ENCODE measurements at places on chromosomes 3 and 15. TPM values are rescaled to one million over a fixed set of nuclear protein-coding genes. Genes with fewer than 3 reads are reported as not detected.
A peak's percentile ranks its signal among the peaks of the same experiment; 100 is the strongest.

DNA sequence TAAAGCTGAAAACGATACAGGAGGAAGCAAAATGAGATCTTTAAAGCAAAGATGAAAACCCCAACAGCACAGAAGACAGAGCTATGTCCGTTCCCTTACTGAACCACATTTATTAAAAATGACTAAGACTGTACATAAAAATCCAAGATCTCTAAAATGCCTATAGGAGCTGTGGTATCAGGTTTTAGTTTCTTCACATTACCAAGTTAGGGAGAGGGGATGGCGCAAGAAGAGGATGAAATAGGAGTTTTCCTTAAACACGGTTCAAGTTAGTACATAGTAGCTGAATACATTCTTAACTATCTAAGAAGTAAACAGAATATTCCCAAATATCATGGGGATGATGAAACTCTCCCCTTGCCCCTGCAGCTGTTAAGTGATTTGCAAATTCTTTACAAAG lies 6.3 kb downstream of the EOMES start:
- DNase-seq: no peak

DNA sequence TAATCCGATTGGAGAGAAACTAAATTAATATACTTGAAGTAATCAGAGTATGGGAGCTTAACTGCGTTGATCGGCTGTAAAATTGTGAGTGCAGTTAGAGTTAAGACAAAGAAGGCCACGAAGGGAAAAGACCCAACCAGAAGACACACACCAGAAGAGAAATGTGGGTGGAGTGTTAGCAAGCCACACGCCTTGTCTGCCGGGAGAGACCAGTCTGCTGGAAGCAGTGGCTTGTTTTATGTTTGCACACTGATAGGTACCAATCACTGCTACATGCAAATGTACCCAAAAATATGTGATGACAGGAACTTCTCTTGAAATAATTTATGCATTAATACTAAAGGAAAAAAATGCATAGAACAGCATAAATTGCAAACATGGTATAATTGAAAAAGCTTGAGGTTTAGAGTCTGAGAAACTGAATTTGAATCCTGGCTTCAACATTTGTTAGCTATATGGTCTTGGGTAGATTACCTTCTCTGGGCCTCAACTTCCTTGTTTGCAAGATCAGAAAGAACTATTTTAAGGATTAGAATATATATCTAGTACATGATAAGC lies 23.1 kb downstream of the EEFSEC start:
- no peak for DNase-seq

- no peak for DNase-seq
Measured at GRCh38 chr3:195468391-195468776, 25.6 kb upstream of the ACAP2 start.

DNA sequence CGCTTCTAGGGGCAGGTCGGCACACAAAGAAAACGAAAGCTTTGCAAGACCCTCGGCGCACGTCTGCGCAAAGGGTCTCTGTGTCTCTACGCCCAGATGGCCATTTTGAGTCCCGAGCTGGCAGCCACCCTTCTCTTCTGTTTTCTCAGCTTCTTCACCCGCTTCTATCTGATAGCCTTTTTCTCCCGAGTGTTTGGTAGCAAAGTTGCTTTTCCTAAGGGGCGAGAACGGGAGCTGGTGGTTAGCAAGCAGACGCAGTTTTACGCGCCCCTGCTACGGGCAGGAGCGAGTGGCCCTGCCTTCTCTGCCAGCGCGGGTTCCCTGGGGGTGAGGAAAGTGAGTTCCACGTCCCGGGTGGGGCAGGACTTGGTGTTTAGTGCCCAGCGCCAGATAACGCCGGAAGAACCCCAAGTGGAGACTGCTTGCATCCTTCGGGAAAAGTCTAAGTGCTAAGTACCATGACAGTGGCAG lies 2.9 kb upstream of the MKRN2 start:
- DNase-seq: no peak

GRCh38 chr3:31185062-31185357 lies 290.5 kb upstream of the GADL1 start:
- no peak for DNase-seq

GRCh38 chr15:66066481-66066880 lies 187.1 kb downstream of the MEGF11 start:
- no peak for DNase-seq

DNA sequence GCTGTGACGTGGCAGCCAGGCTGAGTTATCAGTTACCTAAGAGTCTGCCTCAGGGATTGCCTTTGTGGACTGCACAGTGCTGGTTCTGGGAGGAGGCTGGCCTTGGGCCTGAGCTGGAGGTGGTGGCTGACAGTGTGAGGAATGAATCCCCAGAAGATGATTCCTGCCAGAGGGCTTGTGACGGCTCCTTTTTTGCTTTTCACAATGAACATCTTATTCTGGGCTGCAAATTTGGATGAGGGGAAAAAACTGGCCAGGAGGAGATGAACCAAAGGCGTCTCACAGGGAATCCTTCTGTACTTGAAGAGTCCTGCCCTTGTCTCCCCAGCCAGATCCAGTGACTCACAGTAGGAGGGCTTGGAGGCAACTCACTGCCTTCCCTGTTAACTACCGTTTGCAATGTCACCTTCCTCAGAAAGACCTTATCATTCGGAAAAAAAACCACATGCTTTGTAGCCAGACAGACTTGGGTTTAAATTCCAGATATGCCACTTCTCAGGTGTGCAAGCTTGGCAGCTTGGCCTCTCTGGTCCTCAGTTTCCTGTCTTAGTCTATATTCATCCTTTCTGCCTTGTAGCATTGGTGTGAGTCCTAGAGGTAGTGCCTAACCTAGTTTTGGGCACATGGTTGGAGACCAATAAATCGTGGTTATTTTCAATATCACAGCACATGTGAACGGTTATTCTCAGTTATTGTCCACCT lies 19.1 kb downstream of the ST6GAL1 start:
- DNase-seq: no peak

GRCh38 chr15:75857886-75858285 lies 14.6 kb downstream of the UBE2Q2 start:
- no peak for DNase-seq

DNA sequence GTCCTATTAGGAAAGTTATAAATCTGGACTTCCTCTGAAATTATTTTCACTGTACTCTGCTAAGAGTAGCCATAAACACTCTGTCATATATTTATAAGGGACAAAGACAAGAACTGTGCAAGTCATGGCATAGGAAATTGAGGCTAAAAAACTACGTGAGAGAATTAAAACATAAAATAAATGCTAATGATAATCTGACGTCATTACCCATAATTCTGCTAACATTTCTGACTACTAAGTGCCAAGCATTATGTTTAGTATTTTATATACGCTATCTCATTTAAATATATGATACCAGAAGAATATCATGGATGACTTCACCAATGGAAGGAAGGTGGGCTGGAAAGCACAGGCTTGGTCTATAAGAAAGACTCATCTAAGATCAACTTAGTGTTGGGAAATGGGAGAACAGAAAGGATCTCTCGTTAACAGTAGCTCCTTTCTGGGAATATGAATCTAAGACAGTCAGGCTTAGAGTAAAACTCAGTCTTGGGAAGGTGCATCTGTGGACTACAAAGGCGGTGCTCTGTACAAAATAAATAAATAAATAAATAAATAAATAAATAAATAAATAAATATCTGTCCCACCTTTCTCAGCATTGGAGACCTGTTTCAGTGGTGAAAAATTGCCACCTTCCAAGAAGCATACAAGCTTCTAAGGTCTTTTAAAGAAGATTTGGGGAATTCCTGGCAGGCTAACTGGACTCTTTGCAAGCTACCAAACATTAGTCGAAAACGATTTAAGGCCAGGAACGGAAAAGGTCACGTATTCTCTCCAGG lies 267.4 kb downstream of the CGGBP1 start:
- no peak for DNase-seq

DNA sequence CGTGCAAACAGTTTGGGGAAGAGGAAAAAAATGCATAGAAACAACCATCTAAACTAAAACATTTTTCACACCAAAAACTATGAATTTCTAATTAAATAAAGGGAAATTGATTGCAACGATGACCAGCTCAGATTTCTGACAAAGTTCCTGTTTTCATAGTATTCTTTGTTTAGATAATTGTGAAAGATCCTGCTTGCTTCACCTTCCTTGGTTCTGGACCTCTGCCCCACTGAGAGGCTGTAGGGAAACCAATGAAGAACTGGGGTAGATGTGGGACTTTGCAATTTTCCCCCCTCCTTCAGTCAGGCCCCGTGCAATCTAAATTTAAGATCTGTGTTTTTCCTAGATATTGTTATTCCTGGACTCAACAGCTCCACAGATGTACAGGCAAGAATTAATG lies 13.8 kb upstream of the TEX264 start:
- DNase-seq: no peak

GRCh38 chr15:32694222-32694983 lies 23.4 kb upstream of the GREM1 start:
- DNase-seq: no peak

DNA sequence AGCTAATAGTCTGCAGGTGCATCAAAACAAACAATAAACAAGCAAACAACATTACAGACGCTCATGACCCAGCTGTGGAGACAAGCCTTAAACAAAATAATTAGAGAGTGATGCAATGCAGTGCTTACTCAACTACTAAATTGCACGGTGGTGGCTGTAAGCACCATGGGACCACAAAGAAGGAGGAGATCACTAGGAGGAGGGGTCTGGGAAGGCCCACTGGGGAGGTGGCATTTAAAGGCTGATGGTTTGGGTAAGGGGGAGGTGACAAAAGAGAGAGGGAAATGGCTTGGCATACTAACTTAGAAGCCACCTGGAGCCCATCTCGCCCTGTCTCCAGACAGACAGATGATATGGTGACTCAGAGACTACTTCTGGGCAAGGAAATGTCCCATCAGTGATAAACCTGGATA lies 516.7 kb downstream of the FOXP1 start:
- no peak for DNase-seq

GRCh38 chr3:156682501-156682900 lies 8.1 kb downstream of the TIPARP start:
- no peak for DNase-seq

GRCh38 chr3:10234526-10235230 lies 13.6 kb upstream of the TATDN2 start:
- DNase-seq: no peak

GRCh38 chr15:67063689-67064606 lies 1.5 kb upstream of the SMAD3 start:
- DNase-seq: peak; percentile 80

DNA sequence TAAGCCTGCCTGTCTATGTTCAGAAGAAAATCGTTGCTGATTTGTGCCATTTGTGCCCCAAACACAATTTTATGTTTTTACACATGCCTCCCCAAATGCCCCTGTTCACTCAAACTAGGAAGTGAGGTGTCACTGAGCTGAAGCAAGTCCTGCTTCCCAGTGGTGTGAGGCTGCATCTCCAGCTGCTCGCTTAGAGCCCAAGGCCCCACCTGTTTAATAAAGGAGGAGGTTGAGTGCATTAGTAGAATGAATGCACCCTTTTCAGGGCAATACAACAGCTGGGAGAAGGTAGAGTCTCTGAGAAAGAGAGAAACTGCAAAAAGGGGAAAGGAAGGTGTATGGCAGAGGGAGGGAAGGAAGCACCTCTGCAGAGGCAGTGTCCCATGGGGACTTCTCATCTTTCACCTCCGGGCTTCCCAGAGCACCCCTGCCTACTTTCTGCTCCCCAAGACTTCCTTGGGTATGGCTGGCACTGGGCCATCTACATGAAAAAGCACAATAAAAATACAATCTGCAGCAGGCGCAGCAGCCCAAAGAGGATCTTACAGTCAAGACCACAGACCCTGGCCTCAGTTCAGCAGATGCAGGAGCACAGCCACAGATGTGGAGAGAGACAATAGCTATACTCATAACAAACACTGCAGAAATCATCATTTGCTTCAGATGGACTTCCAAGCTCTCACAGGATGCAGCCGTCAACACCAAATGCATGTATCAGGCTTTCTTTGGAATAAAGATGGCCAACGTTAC lies 165.9 kb downstream of the POLR2M start:
- DNase-seq: no peak

- no peak for DNase-seq
Measured at GRCh38 chr3:191119415-191120295, 79.4 kb upstream of the OSTN start.

GRCh38 chr15:72521682-72522081 lies 47.6 kb downstream of the ARIH1 start:
- DNase-seq: no peak

DNA sequence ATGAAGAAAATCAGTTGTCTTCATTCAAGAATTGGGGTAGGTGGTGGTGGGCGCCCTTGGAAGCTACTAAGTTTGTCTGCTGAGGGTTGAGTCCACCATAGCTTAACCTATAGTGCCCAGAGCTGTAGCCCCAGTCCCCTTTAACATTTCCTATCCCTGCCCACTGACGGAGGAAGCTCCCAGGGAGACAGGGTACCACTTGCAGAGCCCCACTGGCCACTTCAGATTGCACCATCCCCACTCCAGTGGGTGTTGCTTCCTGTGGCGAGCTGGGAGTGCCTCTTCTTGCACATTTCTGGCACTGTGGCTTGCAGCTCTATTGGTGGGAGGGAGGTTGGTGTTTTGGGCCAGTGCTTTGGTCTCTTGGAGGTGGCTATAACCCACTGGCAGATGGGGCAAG lies 2.7 kb downstream of the PXYLP1 start:
- DNase-seq: peak; percentile 74

DNA sequence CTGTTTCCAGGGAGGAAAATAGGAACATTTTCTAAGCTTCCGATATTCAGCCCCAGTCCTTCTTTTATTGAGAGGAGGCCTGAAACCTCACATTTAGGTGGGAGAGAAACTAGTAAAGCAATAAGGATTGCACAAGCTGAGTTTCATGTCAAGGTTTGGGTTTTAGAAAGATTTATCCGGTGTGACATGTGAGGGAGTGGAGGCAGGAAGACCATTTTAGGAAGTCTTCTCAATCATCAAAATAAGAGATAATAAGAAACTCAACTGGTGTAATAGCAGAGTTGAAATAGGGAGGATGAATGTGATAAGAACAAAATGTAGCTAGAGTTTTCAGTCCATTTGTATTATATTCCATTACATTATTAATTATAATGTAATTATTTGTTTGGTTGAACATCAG lies 27.7 kb upstream of the CLDN16 start:
- DNase-seq: no peak

The MFSD1 gene
- 84.5 TPM for total RNA-seq

The GOLGA8N gene
- total RNA-seq: 14.1 TPM

The ZNF774 gene
- 3.6 TPM for total RNA-seq

The CCR2 gene
- total RNA-seq: 17.8 TPM

The LYZL4 gene
- not detected for total RNA-seq

The C3orf22 gene
- not detected for total RNA-seq

The FOXB1 gene
- not detected for total RNA-seq

The BRK1 gene
- 112 TPM for total RNA-seq

The GOLGA8Q gene
- total RNA-seq: 2.3 TPM
